ENCODE measurements at places on chromosomes 7 and 10.

DNA sequence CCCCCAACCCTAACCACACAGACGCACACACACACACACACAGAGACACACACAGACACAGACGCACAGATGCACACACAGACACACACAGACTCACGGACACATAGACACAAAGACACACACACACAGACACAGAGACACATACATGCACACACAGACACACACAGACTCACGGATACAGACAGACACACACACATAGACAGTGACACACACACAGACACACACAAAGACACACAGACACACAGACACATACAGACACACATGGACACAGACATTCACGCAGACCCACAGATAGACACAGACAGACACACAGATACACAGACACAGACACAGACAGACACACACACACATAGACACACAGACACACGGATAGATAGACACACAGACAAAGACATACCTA lies 2.1 kb downstream of the CALML5 start:
- DNase-seq = no peak

DNA sequence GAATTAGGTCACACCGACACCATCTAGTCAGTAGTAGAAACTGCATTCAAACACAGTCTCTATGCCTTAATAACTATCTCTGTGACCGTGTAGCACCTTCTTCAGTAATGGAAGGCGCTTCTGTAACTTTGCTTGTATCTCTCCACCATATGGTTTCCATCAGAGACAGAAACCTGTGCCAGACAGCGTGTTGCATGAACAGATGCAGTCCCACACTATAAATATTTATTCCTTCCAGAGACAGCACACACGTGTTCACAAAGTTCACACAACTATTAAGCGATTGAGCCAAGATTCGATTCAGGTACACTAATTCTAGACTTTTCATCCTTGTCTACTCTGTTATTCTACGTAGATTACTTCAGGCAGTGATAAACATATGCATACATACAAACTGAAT lies 873.9 kb upstream of the MBL2 start:
- no peak for DNase-seq

DNA sequence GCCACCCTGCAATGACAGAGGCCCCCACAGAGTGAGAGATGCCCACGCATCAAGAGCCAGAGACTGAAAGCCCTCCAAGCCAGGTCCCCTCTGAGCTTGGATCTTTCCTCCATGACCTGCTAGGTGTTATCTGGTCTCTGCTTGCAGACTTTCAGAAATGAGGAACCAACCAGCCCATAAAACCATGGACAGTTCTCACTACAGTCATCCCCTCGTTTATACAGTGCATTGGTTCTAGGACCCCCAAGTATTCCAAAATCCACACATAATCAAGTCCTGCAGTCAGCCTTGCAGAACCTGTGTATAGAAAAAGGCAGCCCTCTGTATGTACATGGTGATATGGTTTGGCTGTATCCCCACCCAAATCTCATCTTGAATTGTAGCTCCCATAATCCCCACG lies 23.1 kb downstream of the NPFFR1 start:
- no peak for DNase-seq

DNA sequence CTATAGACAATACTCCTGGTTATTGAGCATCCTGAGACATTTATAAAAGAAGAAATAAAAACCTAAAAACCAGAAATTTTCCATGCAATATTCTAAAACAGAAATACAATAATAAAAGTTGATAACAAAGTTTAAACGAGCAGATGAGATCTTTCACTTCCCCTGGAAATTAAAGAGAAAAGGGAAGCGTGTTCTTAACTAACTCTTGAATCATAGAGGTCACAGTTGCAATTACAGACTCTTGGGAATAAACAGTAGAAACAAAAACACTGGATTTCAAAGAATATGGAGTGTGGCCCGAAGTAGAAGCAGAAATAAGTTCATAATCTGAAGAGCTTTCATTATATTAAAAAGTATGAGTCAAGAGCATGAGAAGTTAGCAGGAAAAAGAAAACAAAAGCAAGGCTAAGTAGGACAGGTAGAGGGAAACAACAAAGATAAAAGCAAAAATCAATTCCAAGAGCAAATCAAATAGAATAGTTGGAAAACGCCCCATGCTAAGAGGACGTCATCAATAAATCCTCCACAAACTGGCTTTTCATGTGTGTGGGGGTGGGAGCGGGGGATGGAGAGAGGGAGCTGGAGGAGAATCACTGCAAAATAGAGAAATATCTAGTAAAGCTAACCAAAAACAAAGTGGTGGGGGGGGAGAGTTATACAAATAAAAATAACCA lies 55.2 kb upstream of the C10orf71 start:
- no peak for DNase-seq

DNA sequence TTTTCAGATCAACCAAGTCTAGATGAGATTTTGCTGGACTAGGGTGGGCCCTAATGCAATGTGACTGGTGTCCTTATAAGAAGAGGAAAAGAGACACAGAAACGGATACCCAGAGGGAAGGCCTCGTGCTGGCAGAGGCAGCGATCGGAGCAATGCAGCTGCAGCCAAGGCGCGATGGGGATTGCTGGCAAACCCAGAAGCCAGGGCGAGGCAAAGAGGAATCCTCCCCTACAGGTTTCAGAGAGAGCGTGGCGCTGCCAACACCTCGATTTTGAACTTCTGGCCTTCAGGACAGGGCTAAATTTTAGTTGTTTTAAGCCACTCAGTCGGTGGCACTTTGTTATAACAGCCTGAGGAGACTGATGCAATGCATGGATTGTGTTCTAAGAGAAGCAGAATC lies 157.1 kb upstream of the RHEB start:
- DNase-seq = no peak

GRCh38 chr10:65708057-65708456 lies 1217.8 kb upstream of the LRRTM3 start:
- peak; percentile 12 for DNase-seq

GRCh38 chr7:7349156-7349555 lies 166.8 kb downstream of the C1GALT1 start:
- DNase-seq = no peak

DNA sequence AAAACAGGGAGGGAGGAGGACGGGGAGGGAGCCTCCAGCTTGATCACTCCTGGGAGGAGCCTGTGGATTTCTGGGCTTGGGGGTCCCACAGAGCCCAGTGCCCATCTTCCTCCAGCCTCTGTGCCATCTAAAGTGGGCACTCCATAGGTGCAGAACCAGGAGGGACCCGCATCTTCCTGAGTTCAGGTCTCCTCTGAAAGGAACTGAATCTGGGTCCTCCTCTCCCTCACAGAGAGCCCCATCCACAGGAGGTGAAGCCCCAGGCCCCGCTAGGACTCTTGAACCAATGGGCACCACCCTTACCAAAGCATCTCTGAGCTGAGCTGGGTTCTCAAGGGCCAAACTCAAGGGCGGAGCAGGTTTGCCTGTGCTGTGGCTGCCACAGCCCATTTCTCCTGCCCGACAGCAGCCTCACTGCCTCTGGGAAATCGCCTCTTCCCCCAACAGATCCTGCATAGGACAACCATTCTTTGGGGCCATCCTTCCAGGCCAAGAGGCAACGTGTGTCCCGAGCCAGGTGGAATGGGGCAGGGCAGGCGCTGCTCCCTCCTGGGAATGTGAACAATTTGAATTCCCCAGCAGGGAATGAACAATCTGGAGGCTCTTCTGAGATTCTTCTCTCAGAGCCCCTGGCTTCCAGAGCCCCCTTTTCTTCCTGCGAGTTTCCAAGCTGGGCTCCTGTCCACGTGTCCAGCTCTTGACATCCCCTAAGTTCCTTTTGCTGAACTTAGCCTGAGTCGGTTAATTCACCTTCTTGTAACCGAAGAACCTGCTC lies 411.0 kb upstream of the FOXK1 start:
- no peak for DNase-seq

- no peak for DNase-seq
Observed at GRCh38 chr7:116518961-116519360, 5.9 kb upstream of the CAV1 start.

GRCh38 chr10:77482072-77482471 lies 155.5 kb downstream of the KCNMA1 start:
- DNase-seq = no peak

GRCh38 chr7:46485481-46486065 lies 564.5 kb upstream of the IGFBP3 start:
- no peak for DNase-seq

GRCh38 chr10:6565588-6565987 lies 14.5 kb downstream of the PRKCQ start:
- DNase-seq = no peak

DNA sequence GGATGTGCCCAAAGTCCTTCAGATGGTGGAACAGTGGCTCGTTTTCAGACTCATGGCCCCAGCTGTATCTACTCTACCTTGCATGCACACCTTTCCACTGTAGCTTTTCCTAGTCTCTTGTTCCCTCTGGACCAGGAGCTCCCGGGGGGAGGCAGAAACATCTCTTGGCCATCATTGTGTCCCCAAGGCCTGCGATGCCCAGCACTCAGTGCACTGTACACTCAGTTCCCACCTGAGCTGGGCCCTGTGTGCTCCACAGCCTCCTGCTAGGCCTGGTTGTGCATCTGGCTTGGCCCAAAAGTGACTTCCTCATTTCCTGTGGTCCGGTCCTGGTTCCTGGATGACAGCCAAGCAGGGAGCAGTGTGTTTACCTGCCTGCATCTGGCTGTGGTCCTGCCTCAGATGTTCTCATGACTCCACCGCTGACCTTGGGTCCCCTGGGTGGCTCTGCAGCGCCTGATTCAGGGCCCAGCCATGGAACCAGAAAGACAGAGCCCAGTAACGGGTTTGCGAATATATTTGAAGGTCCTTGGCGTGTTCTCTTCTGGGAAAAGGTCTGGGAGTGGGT lies 9.9 kb upstream of the DOCK1 start:
- DNase-seq = no peak

GRCh38 chr10:28681291-28681763 lies 4.0 kb downstream of the BAMBI start:
- DNase-seq = no peak

All from KBM-7 (cell line).